Endothelial cell (in vitro differentiated cells): ENCODE measurements at places on chromosomes 4 and X.

DNA sequence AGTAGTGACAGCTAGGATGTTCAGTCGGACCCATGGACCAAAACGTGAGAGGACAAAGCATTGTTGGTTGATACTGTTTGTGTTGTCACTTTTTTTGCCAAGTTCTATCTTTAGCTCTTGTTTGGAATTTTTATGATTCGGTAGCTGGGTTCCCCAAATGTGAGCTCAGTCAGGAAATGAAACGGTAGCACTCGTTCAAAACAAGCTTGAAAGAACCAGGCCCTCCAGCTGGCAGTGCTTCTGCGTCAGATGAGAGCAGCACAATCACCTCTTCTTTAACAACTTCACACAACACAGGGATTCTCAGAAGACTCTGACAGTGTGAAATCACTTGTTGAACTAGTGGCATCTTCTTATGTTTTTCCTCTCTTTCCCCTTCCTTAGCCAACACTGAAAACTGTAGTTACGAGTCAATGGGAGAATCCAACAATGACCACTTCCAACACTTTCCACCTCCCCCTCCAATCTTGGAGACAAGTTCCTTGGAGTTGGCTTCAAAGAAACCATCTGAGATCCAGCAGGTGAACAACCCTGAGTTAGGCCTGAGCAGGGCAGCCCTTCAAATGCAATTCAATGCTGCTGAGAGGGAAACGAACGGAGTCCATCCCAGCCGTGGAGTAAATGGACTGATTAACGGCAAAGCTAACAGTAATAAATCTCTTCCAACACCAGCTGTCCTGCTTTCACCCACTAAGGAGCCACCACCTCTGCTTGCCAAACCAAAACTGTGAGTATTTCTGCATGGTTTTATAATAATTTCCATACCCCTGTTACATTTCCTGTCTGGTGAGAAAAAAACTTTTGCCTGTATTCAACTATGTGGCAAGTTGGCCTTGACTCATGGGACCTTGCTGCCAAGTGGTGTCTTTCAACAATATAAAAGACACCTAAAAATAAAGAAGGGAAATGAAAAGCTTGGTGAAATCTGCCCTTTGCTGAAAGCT, 214.6 kb downstream of the PALLD start:
- DNase-seq: no peak

DNA sequence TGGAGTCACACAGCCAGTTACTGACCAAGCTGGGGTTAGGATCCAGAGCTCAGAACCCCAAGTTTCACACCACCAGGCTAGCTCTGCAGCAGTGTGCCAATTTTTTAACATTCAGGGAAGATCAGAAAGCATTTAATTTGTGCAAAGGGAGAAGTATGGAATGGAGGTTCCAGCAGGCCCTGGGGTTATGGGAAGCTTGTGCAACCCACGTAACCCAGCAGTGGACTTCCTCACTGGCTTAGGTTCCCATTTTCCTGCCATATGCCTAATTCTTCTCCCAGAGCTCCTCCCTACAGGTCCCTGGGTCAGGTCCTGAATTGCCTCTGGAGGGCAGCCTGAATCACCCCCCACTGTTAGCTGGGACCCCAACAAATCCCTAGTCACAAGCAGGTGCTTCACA, 14.0 kb downstream of the APLN start:
- no peak for DNase-seq

DNA sequence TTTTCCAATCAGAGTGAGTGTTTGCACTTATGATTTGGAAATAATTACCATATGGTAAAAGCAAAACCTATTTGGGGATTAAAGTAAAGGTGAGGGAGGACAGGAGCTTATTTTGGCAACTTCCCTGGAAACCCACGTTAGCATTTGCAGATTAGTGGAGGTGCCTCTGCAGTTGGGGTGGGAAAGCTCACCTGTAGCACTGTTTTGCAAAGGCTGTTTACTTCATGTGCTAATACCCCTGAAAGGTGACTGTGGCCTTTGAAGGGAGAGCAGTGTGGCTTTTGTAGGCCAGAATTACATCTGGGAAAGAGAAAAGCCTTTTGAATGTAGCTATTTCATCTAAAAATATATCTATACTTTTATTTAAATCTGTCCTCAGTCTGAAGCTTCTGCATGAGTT, 9.4 kb downstream of the SUPT20HL1 start:
- DNase-seq: no peak

DNA sequence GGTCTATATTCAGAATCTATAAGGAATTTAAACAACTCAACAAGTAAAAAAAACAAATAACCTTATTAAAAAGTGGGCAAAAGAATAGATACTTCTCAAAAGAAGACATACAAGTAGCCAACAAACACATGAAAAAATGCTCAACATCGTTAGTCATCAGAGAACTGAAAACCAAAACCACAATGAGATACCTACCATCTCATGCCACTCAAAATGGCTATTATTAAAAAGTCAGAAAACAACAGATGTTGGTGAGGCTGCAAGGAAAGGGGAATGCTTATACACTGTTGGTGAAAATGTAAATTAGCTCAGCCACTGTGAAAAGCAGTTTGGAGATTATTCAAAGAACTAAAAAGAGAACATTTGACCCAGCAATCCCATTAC, 201.6 kb downstream of the QDPR start:
- DNase-seq: no peak

- DNase-seq: no peak
These were observed 5.1 kb downstream of the PIGG start for GRCh38 chr4:504076-504475.

DNA sequence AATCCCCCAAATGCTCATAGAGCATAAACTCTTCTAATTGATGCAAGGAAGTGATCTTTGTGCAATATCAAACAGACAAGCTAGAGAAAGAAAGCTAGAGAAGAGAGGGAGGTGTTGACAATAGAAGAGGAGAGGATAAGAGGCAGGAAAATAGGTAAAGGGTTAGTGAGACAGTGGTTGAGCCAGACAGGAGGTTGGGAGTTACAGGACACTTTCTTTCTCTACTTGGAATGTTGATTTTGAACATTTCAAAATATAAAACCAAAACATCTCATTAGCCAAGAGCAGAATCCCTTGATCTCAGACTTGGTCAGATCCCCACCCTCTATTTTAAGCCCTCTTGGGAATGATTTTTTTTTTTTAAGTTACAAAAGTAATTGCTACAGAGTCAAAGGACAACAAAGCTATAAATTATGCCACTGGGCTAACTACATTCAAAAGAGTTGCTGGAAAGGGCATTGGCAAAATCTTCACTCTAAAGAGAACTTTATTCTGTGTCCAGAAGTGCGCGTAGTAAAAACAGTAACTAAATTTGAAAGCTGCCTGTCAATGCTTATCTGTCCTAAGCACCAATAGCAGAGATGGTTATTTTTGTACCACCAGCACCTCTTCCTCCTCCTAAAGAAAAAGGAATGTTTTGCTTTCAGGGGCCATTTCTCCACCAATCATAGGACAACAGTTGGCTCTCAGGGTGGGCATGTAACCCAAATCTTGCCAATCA, 133.8 kb downstream of the PDGFC start:
- DNase-seq: no peak

DNA sequence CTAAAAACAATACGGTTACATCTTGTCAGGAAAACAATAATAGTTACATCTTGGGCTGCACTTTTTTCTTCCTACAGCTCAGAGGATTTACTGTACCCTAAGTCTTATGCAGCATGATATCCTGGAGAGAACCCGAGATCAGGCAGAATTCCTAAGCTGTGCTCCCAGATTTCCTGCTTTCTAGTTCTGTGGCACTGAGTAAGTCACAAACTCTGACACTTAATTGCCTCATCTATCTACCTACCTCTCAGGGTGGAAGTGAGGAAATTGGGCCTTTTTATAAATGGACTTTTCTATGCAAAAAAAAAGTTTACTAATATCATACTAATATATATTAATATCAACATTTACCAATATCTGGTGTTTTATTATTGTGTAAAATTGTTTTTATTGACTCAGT, 438.5 kb downstream of the INPP4B start:
- no peak for DNase-seq

DNA sequence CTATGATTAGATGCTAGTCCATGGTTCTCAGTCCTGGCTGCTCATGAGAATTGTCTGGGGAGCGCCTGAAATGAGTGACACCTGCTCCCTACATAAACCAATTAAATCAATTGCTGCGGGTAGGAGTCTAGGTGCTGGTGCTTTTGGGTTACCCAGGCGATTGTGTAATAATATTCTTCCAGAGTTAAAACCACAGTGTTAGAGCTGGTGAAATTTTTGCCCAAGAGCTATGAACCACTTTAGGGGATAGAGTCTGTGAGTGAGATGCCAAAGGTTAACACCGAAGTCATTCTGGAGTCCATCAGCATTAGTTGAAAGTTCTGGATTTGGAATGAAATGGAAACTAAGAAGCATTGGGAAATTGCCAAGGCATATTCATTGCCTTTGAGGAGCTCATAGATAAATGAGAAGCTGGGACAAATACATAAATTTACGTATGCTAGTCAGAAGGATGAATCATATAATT, 15.3 kb downstream of the PDK3 start:
- no peak for DNase-seq

DNA sequence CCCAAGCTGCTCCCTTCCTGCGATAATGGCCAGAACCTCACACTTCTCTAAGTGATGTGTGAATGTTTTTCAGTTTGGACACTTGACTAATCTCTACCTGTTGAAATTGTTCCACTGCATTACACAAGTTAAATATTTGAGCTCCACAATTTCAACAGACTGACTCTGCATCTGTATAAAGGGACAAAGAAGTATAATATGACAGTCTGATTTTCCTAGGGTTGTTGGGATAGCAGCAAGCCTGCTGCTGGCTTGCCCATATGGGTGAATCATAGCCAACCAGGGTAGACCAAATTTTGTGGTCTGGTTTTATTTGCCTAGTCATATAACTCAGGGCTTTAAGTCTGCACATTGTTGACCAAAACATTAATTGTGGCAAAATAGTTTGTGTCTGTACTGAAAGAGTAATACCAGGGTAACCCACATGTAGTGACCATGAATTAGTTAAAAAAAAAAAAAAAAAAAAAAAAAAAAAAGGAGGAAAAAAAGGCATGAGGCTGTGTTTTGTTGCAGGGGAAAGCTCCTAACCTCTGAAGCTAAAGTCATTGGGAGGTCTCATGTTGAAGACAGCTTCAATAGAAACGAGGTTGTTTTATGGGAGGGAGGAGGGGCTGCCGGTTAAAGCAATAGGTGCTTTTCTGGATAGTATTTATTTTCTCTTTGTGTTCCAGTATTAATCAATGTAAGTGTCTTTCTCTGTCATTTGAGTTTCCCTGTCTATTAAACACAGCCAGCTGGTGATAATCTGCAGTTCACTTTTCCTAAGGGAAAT, 534.2 kb downstream of the RAB28 start:
- DNase-seq: no peak
